Transverse colon (tissue), 4 donors: ENCODE measurements at places on chromosomes 11 and 22.

DNA sequence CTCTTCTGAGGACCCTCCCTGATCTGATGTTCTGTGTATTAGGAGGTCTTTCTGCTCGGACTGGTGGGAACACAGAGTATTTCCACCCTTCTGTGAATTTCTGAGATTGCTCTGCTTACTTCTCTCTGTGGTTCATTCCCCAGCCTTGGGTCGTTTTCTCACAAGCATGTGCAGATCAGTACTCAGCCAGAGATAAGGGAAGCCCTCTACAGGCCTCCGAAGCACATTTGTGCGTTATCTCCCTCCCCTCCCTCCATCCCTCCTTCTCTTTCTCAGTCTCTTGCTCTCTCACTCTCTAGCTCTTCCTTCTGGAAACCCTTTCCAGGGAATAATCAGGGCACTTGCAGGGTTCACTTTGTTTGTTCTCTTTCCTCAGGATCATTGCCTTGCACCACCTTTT is 35.2 kb upstream of the TUB start:
- DNase-seq = no peak

DNA sequence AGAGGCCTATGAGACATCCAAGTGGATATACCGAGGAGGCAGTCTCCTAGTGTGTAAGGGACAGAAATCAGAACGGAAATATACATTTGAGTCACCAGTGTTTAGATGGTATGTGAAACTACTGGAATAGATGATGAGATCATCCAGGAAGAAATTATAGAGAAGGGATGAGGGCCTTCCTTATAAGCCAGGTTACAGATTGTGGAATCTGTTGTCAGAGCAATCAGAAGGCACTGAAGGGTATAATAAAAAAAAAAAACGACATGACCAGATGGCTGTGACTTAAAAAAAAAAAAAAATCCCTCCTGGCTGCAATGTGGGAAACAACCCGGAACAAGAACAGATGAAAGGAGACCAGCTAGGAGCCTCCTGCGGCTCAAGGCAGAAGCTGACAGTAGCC is 2.7 kb downstream of the MAJIN start:
- peak; percentile 20 for DNase-seq

- no peak for DNase-seq
Measured at GRCh38 chr22:26636296-26636695, 14.5 kb downstream of the CRYBA4 start.

DNA sequence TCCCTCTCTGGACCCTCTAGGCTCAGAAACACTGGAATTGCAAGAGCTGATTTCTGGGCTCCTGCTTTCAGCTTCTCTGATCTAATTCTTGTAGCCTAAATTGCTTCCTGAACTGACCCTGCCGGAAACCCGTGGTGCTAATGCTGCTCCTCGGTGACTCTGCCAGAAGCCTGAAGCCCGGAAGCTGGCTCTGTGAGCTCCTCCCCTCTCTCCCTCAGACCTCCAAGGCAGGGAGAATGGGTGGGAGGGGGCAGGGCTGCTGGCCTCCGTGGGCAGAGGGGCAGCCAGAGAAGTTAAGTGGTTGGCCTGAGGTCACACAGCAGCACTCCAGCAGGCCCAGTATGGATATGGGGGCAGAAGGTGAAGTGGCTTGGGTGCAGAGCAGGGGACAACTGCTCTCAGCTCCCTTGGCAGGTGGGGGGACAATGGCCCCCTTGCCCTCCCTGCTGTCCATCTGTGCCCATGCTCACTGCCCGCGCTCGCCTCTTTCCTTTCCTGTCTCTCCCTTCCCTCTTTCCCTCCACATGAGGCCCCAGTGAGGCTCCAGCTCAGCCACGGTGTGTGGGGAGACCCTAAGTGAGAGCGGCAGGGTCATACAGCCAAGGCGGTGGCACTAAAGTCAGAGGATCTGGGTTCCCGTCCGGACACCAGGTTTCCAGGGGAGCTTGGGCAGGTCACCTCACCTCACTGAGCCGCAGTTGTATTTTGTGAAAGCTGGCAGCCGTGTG is 16.2 kb downstream of the CAPN5 start:
- peak; percentile 69 for DNase-seq

DNA sequence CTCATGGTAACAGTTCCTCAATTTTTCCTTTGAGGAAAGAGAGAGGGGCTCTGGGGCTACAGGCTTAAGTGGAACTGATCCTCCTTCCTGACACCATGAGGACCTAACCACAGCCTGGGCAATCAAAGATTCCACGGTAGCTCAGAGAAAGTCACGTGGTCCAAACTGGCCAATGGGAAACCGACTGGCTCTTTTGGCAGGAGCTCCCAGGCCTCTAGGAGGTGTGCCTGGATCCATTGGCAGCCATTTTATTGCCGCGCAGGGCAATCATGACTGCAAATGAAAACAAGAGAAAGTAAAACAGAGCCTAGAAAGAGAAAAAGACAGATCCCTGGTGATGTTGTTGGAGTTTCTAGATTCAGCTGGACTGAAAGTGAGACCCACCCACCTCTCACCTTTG is 27.3 kb upstream of the ASPHD2 start:
- DNase-seq = no peak

DNA sequence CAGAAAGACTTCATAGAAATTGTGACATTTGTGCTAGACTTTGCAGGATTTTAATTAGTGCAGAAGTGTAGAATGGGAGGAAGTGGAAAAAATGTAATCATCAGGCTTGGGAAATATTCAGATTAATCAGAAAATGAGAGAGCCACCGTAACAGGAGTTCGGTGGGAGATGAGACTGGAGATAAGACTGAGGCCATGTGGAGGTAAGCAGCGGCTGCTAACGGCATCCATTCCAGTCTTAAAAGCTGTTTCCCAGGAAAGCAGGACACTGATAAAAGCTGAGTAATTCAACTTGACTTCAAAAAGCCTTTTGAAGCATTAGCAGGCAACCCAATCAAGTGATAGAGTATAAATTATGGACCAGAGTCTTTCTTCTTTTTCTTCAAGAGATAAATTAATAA is 369.9 kb downstream of the LUZP2 start:
- no peak for DNase-seq

DNA sequence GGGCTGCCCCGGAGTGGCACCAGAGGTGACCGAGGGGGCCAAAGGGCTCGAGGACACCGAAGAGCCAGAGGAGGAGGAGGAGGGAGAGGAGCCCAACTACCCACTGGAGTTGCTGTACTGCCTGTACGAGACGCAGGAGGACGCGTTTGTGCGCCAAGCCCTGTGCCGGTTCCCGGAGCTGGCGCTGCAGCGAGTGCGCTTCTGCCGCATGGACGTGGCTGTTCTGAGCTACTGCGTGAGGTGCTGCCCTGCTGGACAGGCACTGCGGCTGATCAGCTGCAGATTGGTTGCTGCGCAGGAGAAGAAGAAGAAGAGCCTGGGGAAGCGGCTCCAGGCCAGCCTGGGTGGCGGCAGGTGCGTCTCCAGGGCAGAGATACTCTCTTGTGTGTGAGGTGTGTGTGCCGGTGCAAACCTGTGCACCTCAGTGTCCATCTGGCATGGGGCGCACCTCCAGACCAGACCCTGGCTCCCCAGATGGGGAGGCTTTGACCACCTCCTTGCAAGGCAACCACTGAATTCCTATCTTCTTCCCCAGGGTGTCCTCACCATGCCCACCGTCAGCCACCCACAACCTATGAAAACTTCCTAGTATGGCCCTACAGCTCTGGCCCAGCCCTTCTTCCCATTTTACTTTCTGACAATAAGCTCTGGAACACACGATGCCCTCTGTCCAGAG is 3.4 kb downstream of the NLRP6 start:
- DNase-seq = no peak

DNA sequence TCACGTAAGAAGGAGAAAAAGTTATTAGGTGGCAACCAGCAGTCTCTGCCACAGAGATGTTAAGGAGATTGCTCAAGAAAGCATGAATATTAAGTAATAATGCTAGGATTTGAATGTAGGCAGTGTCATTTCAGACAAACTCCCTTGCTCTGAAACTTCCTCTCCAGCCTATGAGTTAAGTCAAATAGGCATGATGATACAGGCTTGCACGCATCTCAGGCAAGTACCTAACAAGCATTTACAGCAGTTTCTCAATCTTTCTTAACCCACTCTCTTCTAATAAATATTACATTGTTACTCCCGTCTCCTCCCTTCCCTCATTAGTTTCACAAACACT is 72.7 kb downstream of the RAB38 start:
- DNase-seq = no peak

DNA sequence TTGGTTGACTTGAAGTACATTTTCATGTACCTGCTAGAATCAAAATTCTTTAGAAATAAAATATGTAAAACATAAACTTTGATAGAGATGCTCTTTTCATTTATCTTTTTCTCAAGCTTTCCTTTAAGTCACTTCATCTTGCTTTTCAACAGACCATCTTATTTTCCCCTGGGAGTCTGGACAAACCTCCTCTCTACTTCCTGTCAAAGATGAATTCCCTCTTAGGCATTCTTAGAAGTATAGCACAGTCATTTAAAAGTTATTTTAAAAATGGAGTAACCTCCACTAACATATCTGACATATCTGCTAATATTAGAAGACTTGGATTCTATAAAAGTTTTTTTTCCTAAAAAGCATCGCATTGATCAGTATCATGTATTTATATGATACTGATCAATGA is 84.8 kb upstream of the PAX6 start:
- DNase-seq = no peak

- DNase-seq = no peak
Measured at GRCh38 chr11:18491924-18492323, 34.8 kb downstream of the TSG101 start.

DNA sequence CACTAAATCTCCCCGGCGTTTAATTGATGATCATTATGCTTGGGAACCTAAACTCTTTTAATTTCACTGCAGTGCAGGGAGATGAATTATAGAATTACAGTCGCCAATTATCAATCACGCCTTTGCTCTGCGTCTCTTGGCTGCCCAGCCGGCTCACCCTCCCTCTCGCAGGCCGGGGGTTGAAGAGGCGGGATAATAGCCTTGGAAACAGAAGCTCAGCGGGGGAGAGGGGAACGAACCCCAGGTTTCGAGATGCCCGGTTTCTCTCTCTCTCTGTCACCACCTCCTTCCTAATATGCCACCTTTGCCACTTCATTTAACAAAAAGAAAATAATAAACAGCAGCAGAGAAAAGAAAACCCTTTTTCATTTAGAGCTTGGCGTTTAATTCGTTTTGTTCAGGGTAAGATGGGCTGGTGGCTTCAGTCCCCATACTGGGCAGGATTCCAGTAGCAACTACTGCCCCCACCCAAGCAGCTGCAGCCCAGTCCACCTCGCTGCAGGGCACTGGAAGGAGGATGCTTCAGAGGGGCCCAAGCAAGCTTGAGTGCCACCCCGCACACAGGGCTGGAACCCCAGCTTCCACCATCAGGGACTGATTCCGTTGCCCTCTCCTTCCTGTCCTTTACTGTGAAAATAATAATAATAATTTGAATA is 271.7 kb downstream of the BUD13 start:
- DNase-seq = no peak

DNA sequence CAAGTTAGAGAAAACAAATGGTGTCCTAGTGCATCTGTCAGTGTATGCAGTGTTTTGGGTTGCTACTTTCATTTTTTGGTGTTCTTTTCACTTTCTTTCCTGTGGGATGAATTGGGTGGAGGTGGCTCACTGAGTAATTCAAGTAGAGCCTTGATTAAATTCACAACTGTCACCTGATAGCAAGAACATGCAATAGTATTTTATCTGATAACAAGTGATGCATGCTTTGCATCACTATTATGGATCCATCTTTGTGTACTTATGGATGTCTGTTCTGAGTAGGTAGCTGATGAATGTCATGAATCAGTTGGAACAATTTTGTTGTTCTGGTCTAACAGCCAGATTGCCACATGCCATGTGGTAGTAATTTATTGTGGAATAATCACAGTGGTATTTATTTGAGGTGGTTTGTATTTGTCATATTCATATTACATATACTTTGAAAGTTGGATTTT is 87.5 kb downstream of the DDX10 start:
- no peak for DNase-seq

GRCh38 chr11:420911-421321 is 6.1 kb upstream of the SIGIRR start:
- no peak for DNase-seq

- DNase-seq = no peak
Measured at GRCh38 chr11:3022300-3022967, 30.3 kb upstream of the NAP1L4 start.

- DNase-seq = no peak
Measured at GRCh38 chr11:131675121-131675888, 304.9 kb downstream of the NTM start.

GRCh38 chr11:23723861-23724260 is 773.0 kb upstream of the LUZP2 start:
- DNase-seq = no peak

DNA sequence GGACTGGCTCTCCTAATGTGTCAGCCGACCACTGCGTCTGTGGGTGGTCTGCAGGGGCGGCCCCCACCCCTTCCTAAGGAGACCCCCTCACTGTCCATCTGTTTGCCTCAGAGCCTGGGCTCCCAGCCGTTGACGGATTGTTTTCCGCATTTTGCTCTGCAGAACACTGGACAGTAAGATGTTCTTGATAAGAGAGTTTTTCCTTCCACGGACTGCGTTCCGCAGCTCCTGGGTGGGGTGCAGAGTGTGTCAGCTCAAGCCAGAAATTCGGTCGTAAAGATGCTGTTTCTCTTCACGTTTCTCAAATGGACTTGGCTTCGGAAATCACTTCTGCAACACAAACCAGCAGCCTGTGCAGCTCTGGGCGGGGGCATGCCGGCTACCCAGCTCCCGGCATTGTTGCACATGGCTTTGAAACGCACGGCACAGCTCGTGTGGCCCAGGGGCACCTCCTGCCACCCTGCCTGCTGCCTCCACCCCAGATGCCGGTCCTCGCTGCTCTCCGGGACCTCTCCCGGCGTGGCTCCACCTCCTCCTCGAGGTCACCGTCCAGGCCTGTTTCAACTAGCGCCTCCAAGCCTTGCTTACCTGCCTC is 2.9 kb upstream of the MRGPRG start:
- no peak for DNase-seq

DNA sequence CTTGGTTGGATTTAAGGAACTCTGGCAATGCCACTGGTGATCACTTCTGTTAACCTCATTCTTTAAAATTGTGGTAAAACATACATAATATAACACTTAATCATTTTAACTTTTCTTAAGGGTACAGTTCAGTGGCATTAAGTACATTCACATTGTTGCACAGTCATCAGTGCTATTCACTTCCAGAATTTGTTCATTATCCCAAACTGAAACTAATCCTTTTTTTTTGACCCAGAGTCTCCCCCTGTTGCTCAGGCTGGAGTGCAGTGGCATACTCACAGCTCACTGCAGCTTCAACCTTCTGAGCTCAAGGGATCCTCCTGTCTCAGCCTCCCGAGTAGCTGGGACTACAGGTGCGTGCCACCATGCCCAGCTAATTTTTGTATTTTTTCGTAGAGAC is 10.6 kb downstream of the ELF5 start:
- no peak for DNase-seq

- no peak for DNase-seq
Measured at GRCh38 chr22:35947794-35948425, 80.7 kb downstream of the RBFOX2 start.

- DNase-seq = no peak
Measured at GRCh38 chr11:73186294-73186850, 31.7 kb upstream of the P2RY2 start.
